ENCODE measurements at places on chromosomes 13 and 19.

- DNase-seq: no peak
Measured at GRCh38 chr19:44824761-44825160, 15.9 kb downstream of the BCAM start.

DNA sequence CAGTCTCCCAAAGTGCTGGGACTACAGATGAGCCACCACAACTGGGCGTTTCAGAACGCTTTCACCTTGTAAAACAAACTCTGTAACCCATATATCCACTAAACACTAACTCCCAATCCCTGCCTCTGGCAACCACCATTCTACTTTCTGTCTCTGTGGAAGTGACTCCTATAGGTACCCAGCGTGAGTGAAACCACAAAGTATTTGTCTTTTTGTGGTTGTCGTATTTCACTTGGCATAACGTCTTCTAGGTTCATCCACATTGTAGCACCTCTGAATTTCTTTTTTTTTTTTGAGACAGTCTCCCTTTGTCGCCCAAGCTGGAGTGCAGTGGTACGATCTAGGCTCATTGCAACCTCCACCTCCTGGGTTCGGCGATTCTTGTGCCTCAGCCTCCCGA, 44.8 kb downstream of the BRD4 start:
- no peak for DNase-seq

GRCh38 chr13:113397608-113398425, 33.9 kb upstream of the GRTP1 start:
- DNase-seq: no peak

- DNase-seq: no peak
Measured at GRCh38 chr13:26015271-26016125, 36.3 kb downstream of the SHISA2 start.

DNA sequence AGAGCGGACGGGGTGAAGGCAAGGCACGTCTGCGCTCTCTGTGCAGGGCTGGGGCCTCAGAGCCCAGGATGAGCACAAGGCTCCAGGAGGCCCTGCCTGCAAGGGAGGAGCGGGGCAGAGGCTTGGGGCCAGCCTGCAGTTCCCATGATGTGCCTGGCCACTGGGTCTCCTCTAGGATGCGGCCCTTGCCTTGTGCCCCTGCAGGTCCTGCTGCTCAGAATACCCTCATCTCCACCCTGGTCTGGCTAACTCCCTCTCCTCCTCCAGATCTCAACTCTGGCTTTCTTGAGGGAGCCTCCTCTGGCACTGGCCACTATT, 27.8 kb downstream of the ELAVL1 start:
- no peak for DNase-seq

DNA sequence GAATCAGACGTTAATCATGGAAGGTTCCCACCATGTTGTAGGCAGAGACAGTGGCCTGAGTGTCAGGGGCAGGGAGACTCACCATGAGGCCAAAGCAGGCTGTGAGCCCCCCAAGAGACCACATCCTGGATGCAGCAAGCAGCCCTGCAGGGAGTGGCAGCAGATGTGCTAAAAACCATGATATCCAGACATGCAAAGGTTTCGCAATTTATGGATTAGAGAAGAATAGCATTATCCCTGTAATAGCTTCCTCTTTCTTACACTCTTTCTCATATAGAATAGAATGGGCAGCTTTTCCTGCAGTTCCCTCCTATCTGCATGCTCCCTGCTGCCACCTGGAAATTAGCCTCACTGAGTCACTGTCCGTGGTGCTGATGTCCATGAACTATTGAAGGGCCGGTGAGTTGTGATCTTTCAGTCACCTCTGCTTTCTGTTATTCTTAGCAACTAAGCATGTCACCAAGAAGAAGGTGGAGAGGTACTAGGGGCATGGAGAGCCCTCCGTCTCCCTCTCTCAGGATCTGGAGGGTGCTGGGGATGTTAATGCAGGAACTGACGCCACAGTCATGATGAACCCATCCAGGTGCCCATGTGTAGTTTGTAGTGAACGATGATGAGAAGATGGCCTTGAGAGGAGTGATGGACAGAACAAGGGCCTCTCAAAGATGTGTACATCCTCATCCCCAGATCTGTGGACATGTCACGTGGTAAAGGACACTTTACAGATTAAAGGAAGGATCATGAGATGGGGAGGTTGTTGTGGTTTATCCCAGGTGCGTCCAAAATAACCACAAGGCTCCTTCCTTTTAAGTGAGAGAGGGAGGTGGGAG, 9.9 kb downstream of the CEACAM4 start:
- DNase-seq: no peak

GRCh38 chr13:27080018-27080948, 91.3 kb downstream of the USP12 start:
- DNase-seq: no peak
